B cell (primary cell): ENCODE measurements at places on chromosomes 3 and 15. TPM values are rescaled to one million over a fixed set of nuclear protein-coding genes. Genes with fewer than 3 reads are reported as not detected.

GRCh38 chr3:125120379-125121122 lies 64.8 kb upstream of the HEG1 start:
- DNase-seq: peak; percentile 29

DNA sequence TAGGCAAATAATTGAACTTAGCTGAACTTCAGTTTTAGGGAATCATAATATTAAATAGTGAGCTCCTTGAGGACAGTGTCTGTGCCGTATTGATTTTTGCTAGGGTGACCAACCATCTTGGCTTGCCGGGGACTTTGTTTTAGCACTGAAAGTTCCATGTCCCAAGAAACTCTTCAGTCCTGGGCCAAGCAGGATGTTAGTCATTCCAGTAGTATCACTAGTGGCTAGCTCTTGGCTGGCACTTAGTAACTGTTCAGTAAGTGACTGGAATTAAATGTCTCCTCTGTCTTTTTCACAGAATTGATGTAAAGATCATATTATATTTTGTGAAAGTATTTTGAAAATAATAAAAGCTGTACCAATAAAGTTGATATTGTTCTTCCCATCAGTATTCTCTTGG lies 42.3 kb downstream of the RSRC1 start:
- no peak for DNase-seq

DNA sequence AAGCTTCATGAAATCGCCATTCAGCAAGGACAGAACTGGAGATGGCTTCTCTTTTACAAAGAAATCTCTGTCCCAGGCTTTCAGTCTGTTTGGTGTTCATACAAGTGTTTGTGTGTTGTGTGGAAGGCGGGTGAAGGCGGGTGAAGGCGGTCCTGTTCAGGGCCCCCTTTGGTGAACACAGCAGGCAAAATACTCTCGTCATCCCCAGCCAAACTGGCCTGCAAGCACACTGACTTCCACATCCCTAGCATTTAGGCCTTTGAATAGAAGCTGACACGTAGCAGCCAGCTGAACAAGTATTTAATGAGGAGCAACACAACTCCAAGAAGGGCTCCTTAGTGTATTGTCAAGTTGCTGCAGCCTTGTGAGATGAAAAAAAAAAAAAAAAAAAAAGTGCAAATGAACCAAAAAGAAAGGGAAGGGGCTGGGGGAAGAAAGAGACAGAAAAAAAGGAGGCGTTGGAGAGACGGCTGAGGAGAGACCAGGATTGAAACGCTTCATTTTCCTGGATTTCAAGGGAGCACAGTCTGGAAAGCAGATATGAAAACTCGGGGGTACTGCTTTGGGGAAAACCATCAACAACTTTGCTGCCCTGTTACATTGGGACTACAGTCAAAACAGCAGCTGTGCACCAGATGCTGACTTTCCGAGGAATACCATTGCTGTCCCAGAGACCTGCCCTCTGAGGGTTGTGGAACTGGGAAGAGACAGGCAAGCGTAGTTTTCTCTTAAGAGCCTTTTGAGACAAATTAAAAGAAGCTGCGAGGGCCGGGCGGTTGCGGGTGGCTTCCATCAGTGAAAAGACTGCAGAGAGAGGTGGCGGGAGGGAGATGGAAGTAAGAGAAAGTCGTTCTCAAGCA lies 74.6 kb downstream of the TGFBR2 start:
- no peak for DNase-seq

The RFT1 gene
- 28.9 and 30.7 TPM in 2 replicates for total RNA-seq

- DNase-seq: no peak
Measured at GRCh38 chr3:29100292-29100691, 180.6 kb upstream of the RBMS3 start.

- DNase-seq: peak; percentile 79
Measured at GRCh38 chr15:90046911-90047392, 45.8 kb downstream of the ZNF710 start.
